Osteocyte (in vitro differentiated cells): ENCODE measurements at places on chromosomes 16 and 17. TPM values are rescaled to one million over a fixed set of nuclear protein-coding genes. Genes with fewer than 3 reads are reported as not detected.

DNA sequence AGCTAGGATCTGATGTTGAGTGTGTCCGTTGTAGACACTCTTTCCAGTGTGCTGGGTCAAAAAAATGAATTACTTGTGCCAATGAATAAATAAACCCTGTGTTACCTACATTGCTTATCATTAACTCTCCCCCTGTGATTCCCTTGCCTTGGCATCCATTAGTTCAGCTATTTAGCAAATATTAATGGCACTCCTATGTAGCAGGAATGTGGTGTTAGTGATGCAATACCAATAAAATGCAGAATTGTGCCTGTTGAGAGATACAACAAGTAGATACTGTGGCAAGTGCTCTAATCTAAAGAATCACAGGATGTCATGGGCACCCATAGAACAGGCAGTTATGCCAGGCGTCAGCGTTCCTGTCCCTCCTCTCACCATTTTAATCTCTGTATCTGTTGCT, 343.2 kb downstream of the PMP22 start:
- H3K4me3 ChIP-seq = no peak overlapping the region
- H3K27me3 ChIP-seq = no peaks in the 10 kb centered on the region
- H3K36me3 ChIP-seq = no peaks in the 10 kb centered on the region
- no peak overlapping the region for H3K27ac ChIP-seq
- peaks cover 15% of the 10 kb centered on the region for H3K4me1 ChIP-seq
- no peak for DNase-seq

The KRT28 gene
- total RNA-seq = not detected in 2 replicates

- H3K36me3 ChIP-seq = peaks cover 5% of the 10 kb centered on the region
- peak overlapping the region; percentile 96 for H3K27ac ChIP-seq
- H3K27me3 ChIP-seq = no peaks in the 10 kb centered on the region
- peaks cover 41% of the 10 kb centered on the region for H3K4me1 ChIP-seq
Measured at GRCh38 chr17:72978593-72979218, 113.8 kb downstream of the SLC39A11 start.

GRCh38 chr16:85446951-85447692, 166.0 kb upstream of the GSE1 start:
- H3K36me3 ChIP-seq = no peaks in the 10 kb centered on the region
- no peak overlapping the region for H3K27ac ChIP-seq
- DNase-seq = no peak
- H3K4me3 ChIP-seq = no peak overlapping the region

- no peaks in the 10 kb centered on the region for H3K4me1 ChIP-seq
- H3K27ac ChIP-seq = no peak overlapping the region
- H3K36me3 ChIP-seq = no peaks in the 10 kb centered on the region
- peaks cover 11% of the 10 kb centered on the region for H3K27me3 ChIP-seq
- no peak for DNase-seq
Measured at GRCh38 chr16:3348547-3349167, 7.0 kb upstream of the OR2C1 start.

DNA sequence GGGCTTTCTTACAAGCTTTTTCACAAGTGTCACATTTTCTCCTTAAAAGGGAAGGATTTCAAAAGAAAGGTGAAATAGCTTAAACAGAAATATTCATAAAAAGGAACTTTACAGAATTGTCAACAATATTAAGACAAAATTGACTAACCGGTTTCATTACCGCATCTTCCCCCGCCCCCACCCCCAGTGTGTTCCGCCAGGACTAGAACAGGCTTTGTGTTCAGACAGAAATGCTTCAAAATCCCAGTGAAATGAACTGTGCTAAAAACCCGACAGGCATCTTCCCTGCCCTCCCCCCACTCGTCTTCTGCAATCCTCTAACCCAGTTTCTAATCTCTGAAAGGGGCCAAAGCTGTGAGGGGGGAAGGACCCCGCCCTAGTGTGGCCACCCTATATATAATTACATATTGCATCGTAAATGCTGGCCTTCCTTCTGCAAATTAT, 990 bp upstream of the ROGDI start:
- no peaks in the 10 kb centered on the region for H3K27me3 ChIP-seq
- H3K36me3 ChIP-seq = peaks cover 18% of the 10 kb centered on the region
- H3K27ac ChIP-seq = peak overlapping the region; percentile 87
- peaks cover 19% of the 10 kb centered on the region for H3K4me1 ChIP-seq
- no peak for DNase-seq

The LPO gene
- not detected in 2 replicates for total RNA-seq

DNA sequence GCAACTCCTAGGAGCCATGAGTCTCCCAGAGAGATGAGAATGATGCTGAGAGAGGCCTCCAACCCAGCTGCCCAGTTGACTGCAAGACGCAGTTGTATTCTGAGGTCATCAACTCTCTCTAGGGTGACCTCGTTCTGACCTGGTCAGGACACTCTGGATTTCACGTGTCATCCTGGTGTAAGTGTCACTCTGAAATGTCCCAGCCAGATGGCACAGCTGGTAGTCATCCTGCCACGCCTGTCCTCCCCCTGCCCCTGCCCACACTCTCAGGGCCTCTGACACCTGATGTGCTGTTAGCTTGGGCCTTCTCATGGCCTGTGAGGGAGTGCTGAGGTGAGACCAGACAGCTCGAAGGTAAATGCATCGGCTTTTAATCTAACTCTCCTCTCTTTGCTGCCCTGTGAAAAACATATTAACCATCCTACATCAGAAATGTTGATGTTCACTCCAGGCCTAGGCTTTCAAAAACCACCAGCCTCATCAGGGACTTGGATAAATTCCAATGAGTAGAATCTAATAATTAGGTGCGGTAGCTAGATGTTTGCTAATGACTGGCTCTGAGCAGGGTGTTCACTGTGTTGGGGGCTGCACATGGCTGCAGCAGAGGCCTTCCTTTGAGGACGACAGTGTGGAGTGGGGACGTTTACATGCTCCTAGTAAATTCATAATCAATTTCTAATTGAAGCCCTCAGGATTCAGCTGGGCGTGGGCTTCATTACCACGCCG, 13.8 kb downstream of the MLYCD start:
- DNase-seq = no peak
- H3K36me3 ChIP-seq = peaks cover 45% of the 10 kb centered on the region
- H3K27me3 ChIP-seq = no peaks in the 10 kb centered on the region
- H3K4me1 ChIP-seq = no peaks in the 10 kb centered on the region
- no peak overlapping the region for H3K27ac ChIP-seq

GRCh38 chr17:78144736-78145641, 1.2 kb upstream of the C17orf99 start:
- no peaks in the 10 kb centered on the region for H3K27me3 ChIP-seq
- H3K36me3 ChIP-seq = no peaks in the 10 kb centered on the region
- H3K4me3 ChIP-seq = peak overlapping the region; percentile 34
- peak overlapping the region; percentile 84 for H3K27ac ChIP-seq
- H3K4me1 ChIP-seq = peaks cover 31% of the 10 kb centered on the region

GRCh38 chr17:38660097-38661025, 14.4 kb downstream of the EPOP start:
- no peaks in the 10 kb centered on the region for H3K36me3 ChIP-seq
- no peak overlapping the region for H3K4me3 ChIP-seq
- H3K27ac ChIP-seq = no peak overlapping the region
- peaks cover 14% of the 10 kb centered on the region for H3K27me3 ChIP-seq
- no peak for DNase-seq

- no peak overlapping the region for H3K4me3 ChIP-seq
- H3K27ac ChIP-seq = no peak overlapping the region
- H3K36me3 ChIP-seq = no peaks in the 10 kb centered on the region
- DNase-seq = no peak
- H3K4me1 ChIP-seq = no peaks in the 10 kb centered on the region
Measured at GRCh38 chr16:78926723-78927210, 673.8 kb downstream of the MAF start.

DNA sequence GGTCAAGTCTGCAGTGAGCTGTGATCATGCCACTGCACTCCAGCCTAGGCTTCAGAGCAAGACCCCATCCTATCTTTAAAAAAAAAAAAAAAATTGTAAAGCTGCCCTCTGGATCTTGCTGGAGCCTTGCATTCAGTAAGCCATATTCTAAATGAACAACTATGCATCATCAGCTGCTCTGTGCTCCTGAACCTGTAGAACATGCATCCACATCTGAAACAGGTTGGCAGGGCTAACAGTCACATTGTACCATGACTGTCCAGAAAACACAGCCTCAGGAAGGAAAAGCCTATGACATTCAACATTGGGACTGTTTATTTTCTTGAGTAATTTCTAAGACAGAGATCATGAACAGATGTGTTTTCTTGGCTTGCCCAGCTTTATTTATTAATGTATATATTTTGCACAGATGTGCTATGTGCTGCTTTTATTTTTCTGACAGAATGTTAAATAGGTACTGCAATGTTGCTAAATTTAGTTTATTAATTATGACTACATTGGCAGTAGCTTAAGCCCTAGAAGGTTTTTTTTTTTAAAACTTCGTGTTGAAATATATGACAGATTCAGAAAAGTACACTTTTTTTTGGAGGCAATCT, 19.8 kb downstream of the ACSF2 start:
- H3K27ac ChIP-seq = no peak overlapping the region
- H3K27me3 ChIP-seq = no peaks in the 10 kb centered on the region
- peaks cover 9% of the 10 kb centered on the region for H3K4me1 ChIP-seq
- no peak overlapping the region for H3K4me3 ChIP-seq

- H3K4me1 ChIP-seq = no peaks in the 10 kb centered on the region
- no peaks in the 10 kb centered on the region for H3K36me3 ChIP-seq
- peaks cover 20% of the 10 kb centered on the region for H3K27me3 ChIP-seq
- H3K27ac ChIP-seq = no peak overlapping the region
Measured at GRCh38 chr17:38333635-38334295, 10.0 kb downstream of the GPR179 start.

DNA sequence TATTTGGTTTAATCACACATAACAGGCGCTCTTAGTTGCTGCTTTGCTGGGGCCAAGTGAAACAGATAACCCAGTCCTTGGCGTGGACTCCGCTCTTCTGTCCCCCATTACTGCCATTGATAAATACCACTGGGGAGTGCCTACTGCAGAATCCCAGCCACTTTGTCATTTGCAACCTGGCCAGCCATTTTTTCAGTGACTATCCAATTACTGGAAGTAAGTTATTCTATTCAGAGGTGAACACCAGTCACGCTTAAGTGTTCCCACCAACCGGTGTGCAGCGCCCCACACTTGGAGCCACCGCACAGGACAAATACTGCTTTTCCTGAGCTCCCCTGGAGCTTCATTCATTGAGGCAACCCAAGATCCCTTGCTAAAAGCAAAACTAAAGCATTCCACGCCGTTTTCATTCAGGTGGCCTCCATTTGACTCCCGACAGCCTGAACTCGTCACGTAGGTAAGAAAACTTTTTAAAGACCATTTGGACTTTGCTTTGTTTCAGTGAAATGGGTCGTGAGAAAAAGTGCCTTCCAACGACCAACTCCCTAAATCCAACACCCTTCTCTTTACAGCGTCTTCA, 1.8 kb downstream of the USP7 start:
- H3K27ac ChIP-seq = peak overlapping the region; percentile 65
- no peak for DNase-seq
- no peaks in the 10 kb centered on the region for H3K27me3 ChIP-seq
- H3K4me1 ChIP-seq = peaks cover 52% of the 10 kb centered on the region

DNA sequence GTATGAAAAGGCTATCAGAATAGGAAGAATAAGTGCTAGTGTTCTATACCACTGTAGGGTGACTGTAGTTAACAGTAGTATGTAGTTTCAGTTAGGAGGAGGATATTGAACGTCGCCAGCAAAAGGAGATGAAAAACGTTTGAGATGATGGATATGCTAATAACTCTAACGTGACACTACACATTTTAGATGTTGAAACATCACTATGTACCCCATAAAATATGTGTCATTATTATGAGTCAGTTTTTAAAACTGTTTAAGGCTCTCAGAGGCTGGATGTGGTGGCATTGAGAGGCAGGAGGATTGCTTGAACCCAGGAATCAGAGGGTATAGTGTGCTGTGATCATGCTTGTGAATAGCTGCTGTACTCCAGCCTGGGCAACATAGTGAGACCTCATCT, 31.8 kb downstream of the UBN1 start:
- H3K4me3 ChIP-seq = no peak overlapping the region
- no peak overlapping the region for H3K27ac ChIP-seq
- peaks cover 21% of the 10 kb centered on the region for H3K4me1 ChIP-seq
- no peak for DNase-seq
- peaks cover 53% of the 10 kb centered on the region for H3K36me3 ChIP-seq

The CDH1 gene
- total RNA-seq = 0.21 TPM in 1 of 2 replicates, not detected in the other

DNA sequence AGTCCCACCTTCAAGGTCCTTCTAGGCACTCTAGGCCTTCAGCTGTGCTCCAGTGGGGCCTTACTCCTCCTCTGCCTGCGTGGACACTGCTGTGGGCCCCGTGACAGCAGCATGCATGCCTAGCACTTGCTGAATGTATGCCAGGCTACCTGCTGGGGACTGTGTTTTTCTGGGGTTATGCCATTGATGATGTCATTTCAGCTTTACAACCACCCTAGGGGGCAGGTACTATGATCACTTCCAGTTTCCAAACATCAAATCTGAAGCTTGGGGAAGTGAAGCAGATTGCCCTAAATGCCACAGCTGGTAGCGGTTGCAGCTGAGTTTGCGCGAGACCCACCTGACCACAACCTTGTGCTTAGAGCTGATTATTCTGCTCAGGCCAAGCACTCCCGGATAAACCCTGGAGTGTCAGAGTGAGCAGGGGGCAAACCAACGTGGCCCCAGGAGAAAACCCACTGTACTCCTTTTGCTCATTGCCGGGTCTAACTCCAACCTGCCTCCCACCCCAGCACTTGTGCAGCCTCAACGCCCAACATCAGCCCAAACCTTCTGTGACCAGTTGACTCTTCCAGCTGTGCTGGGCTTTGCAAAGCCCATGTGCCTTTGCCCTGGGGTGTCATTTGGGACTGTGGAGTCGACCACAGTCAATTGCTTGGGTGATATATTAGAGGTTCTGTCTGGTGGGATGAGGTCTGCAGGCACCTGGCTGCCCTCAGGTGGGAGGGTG, 168.4 kb downstream of the ENGASE start:
- no peak overlapping the region for H3K4me3 ChIP-seq
- DNase-seq = no peak
- peaks cover 20% of the 10 kb centered on the region for H3K27me3 ChIP-seq

The MYH1 gene
- total RNA-seq = not detected in 2 replicates

- H3K4me1 ChIP-seq = peaks cover 51% of the 10 kb centered on the region
- no peaks in the 10 kb centered on the region for H3K36me3 ChIP-seq
- DNase-seq = peak; percentile 87
Measured at GRCh38 chr16:86865851-86866662, 287.7 kb downstream of the FOXL1 start.

GRCh38 chr16:84085773-84086172, 31.0 kb downstream of the MBTPS1 start:
- DNase-seq = no peak
- no peak overlapping the region for H3K4me3 ChIP-seq
- H3K27ac ChIP-seq = peak overlapping the region; percentile 2

GRCh38 chr16:15484662-15485061, 50.3 kb downstream of the BMERB1 start:
- H3K27me3 ChIP-seq = no peaks in the 10 kb centered on the region
- no peaks in the 10 kb centered on the region for H3K36me3 ChIP-seq
- no peak for DNase-seq
- H3K4me3 ChIP-seq = no peak overlapping the region
- H3K4me1 ChIP-seq = peaks cover 23% of the 10 kb centered on the region

The SLC5A11 gene
- total RNA-seq = not detected in 2 replicates

GRCh38 chr16:23869052-23869451, 33.3 kb downstream of the PRKCB start:
- peaks cover 2% of the 10 kb centered on the region for H3K27me3 ChIP-seq
- H3K4me3 ChIP-seq = no peak overlapping the region
- H3K36me3 ChIP-seq = no peaks in the 10 kb centered on the region
